ENCODE measurements at places on chromosomes 5 and 9.
A peak's percentile ranks its signal among the peaks of the same experiment; 100 is the strongest.

GRCh38 chr5:154276973-154277331 lies 86.4 kb downstream of the GALNT10 start:
- DNase-seq, result peak; percentile 68

- DNase-seq, result peak; percentile 85
Measured at GRCh38 chr5:150217873-150218692, 28.2 kb downstream of the SLC6A7 start.

GRCh38 chr9:111969061-111969460 lies 72.4 kb downstream of the UGCG start:
- DNase-seq, result no peak

DNA sequence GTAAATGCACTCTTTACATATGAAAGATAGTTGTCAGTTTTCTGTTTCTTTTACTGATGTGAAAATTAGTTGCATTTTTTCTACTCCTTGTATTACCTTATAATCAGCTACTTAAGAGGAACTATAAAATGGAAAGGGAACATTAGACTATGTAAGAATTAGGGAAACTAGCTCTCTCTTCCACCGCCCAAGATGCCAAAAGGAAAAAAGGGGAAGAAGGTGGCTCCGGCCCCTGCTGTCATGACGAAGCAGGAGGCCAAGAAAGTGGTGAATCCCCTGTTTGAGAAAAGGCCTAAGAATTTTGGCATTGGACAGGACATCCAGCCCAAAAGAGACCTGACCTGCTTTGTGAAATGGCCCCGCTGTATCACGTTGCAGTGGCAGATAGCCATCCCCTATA lies 15.2 kb upstream of the HOMER1 start:
- DNase-seq, result no peak

- DNase-seq, result no peak
Measured at GRCh38 chr5:119187776-119188529, 117.1 kb downstream of the DMXL1 start.

DNA sequence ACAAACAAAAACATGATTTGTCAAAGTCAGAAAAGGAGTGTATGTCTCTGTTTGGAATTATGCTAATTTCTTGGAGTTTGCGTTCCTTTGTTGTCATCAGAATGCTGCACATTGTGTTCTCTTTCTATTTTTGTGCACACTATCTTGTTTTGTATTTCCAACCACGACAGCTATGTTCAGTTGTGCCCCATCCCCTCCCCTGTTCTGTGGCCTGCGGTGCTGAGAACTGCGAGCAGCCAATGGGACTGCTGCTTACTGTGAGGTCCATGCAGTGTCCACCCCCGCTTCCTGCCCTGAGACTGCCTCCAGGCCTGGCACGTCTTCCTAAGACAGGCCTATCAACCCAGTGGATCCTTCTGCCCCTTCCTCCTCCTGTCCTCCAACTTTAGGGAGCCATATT lies 76.8 kb downstream of the PALM2AKAP2 start:
- DNase-seq, result peak; percentile 62

DNA sequence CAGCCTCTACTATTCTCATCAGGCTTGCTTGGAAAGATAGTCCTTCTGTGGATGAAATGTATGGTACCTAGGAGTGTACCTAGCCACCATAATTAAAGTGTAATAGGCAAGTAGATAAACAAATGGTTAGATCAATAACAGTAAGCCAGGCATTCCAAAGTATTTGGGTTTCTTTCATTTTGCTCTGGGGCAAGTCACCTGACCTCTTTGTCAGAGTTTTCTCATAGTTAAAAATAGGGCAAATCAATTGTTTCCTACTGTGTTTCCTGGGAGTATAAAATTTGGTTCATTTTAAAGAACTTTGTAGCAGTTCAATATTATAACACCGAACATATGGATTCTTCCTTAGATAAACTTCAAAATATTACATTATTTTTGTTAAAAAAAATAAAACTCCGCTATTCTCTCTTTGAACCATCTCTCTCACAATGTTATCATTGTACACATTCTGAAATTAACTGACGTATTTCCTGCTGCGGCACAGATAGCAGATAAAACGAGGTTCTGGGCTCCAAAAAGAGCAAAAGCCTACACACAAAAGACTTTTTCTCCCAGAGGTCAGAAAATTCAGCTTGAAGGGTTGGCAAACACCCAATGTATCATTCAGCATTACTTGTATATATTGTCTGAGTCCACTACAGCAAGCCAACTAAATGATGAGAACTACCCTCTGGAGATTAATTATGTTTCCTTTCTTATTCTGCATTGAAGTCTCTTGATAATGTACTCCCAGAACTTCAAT lies 267.9 kb downstream of the COX7C start:
- no peak for DNase-seq

Measured in left hindlimb (tissue), 1 donor.